ENCODE measurements at places on chromosomes 12 and 14. TPM values are rescaled to one million over a fixed set of nuclear protein-coding genes. Genes with fewer than 3 reads are reported as not detected.

GRCh38 chr14:23172096-23172495 is 11.4 kb downstream of the SLC7A8 start:
- no peak overlapping the region for H3K4me3 ChIP-seq
- H3K4me1 ChIP-seq: peaks cover 10% of the 10 kb centered on the region
- no peak overlapping the region for H3K27ac ChIP-seq
- H3K27me3 ChIP-seq: no peaks in the 10 kb centered on the region
- no peak for DNase-seq
- no peaks in the 10 kb centered on the region for H3K36me3 ChIP-seq

DNA sequence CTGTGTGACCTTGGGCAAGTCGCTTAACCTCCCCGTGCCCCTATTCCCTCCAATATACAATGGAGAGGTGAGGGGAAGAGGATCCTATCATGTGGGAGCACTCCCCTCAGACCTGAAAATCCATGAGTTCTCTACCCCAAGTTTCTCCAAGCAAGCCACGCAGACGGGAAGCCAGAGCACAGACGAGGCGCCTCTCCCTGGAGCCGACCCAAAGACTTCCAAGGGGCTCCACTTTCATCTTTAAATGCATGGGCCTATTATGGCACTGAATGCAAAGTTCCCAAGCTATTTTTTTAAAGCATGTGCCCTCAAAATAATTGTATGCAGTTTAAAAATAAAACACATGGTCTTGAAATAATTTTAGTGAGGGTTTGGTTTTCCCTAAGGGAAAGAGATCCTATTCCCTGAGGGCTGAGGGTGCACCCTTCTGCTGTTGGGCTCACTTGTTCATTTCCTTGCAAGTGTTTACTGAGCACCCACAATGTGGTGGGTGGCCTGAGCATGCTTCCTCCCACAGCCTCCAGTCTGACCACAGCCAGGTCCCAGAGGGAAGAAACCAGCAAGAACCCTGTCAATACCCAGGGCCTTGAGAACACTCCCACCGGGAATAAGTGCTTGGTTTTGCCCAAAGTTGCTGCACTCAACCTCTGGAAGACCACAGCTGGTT is 14.6 kb downstream of the CMKLR1 start:
- DNase-seq: no peak
- H3K4me1 ChIP-seq: no peaks in the 10 kb centered on the region
- H3K4me3 ChIP-seq: no peak overlapping the region
- H3K27ac ChIP-seq: no peak overlapping the region
- H3K27me3 ChIP-seq: no peaks in the 10 kb centered on the region

DNA sequence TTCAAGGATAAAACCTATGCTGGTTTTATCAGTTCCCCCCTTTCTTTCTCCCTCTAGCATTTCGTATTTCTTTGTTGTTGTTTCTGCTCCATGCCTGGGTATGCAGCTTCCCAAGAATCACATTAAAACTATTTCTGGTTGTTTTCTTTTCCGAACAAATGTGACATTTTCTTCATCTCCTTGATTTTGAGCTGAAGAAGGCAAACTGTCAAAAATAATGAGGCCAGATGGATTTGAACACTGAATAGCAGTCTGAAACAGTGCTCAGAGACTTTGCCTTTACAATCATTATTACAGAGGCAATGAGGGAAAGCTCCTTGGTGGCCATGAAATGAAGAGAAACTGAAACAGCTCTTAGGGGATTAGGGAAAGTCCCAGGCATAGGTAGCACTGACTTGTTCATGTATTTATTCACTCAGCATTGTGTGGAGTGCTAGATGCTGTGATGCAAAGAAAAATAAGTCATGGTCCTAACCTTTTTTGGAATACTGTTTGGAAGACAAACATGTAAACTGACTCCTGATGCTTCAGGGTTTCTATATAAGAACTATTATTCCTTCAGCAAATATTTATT is 319.5 kb downstream of the FUT8 start:
- no peaks in the 10 kb centered on the region for H3K27me3 ChIP-seq
- no peak for DNase-seq
- H3K4me3 ChIP-seq: no peak overlapping the region
- no peaks in the 10 kb centered on the region for H3K4me1 ChIP-seq
- H3K36me3 ChIP-seq: no peaks in the 10 kb centered on the region

DNA sequence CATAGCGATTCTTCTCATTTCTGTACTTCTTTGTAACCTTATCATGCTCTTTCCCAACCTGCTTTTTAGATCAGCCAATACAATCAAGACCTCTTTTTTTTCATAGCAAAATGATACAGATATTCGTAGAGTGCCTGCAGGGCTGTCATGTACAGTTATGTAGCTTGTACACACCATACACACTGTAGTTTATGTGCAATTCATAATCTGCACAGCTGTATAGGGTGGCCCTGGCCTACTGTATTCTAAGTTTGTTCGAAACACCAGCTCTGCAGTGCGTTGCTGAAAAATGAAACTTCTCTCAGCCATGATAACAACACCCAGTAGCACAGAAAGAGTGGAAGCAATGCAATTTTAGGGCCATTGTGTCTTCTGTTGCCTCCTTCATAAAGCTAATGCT is 15.7 kb upstream of the PALS1 start:
- DNase-seq: no peak
- H3K27ac ChIP-seq: no peak overlapping the region
- no peak overlapping the region for H3K4me3 ChIP-seq

- H3K4me3 ChIP-seq: no peak overlapping the region
- H3K27me3 ChIP-seq: no peaks in the 10 kb centered on the region
- DNase-seq: peak; percentile 17
- H3K4me1 ChIP-seq: peaks cover 58% of the 10 kb centered on the region
Observed at GRCh38 chr12:53044896-53045695, 4.8 kb upstream of the TNS2 start.

- DNase-seq: no peak
- peaks cover 39% of the 10 kb centered on the region for H3K4me1 ChIP-seq
- no peak overlapping the region for H3K27ac ChIP-seq
Observed at GRCh38 chr14:70718383-70719118, 76.8 kb downstream of the TTC9 start.

DNA sequence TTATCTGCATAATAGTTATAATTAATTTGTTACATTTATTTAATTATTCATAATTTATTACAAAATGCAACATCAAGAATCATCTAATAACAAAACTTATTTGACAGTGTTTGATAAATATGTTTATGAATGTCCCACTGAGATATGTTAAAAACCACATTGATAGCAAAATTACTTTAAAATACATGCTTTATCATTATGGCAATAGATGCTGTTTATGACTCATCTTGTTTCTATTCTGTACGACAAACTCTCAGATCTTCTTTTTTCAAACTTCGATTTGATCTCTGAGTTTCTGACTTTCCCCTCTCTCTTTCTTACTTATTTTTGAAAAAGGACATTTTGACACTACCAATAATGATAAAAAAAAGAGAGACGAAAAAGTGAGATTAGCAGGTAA is 56.8 kb upstream of the LRRK2 start:
- H3K4me3 ChIP-seq: no peak overlapping the region
- DNase-seq: no peak
- H3K27me3 ChIP-seq: no peaks in the 10 kb centered on the region
- H3K27ac ChIP-seq: no peak overlapping the region
- no peaks in the 10 kb centered on the region for H3K36me3 ChIP-seq

DNA sequence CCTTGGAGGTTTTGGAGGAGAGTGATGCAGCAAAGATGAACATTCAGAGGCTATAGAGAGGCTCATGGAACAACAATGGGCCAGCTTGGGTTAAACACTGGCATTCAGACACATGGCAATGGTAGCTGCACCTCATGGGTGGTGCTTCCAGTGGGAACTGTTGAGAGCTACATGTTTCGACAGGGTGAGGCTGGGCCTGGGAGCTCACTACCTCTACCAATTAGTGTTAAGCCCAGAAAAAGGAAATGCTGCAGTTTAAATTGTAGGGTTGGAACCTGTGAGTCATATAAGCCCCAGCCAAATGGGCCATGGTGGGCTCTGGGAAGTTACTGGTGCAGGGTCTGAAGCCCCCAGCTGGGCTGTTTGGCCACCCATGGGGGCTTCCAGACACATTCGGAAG is 279.7 kb downstream of the ZFP36L1 start:
- no peak overlapping the region for H3K27ac ChIP-seq
- H3K36me3 ChIP-seq: no peaks in the 10 kb centered on the region
- H3K27me3 ChIP-seq: no peaks in the 10 kb centered on the region
- H3K4me1 ChIP-seq: peaks cover 56% of the 10 kb centered on the region
- H3K4me3 ChIP-seq: no peak overlapping the region

DNA sequence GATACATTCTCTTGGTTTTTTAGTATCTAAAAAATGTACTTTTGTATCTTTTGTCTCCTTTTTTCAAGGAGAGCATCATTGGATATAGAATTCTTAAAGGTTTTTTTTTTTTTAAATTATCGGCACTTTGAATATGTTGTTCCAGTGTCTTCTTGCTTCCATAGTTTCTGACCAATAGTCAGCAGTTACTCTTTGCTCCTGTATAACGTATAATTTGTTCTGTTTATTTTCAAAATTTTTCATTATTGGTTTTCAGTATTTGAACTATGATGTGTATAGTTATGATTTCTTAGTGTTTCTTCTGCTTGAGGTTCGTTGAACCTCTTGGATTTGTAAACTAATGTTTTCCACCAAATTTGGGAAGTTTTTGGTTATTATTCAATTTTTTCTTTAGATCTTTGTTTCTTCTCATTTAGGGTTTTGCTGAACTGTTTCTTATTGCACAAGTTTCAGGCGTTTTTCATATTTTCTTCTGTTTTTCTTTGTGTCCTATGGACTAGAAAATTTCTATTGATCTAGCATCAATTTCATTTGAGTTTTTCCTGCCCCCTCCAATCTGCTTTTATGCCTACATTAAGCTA is 93.9 kb downstream of the PLBD1 start:
- no peaks in the 10 kb centered on the region for H3K27me3 ChIP-seq
- no peak overlapping the region for H3K4me3 ChIP-seq
- peaks cover 12% of the 10 kb centered on the region for H3K36me3 ChIP-seq
- no peak for DNase-seq
- H3K4me1 ChIP-seq: no peaks in the 10 kb centered on the region

Gene FLVCR2
- under 0.01 TPM for total RNA-seq

Gene LRP1
- total RNA-seq: 61.2 TPM

Gene TAS2R19
- 3.0 TPM for total RNA-seq

Gene IGFBP6
- 204 TPM for total RNA-seq

Measured in body of pancreas (tissue), 4 donors.